ENCODE measurements at places on chromosomes 5 and 9. TPM values are rescaled to one million over a fixed set of nuclear protein-coding genes. Genes with fewer than 3 reads are reported as not detected.

ABCA1 gene
- polyA plus RNA-seq: 5.7 TPM

CCDC192 gene
- not detected for polyA plus RNA-seq

RMRP gene
- 37.3 TPM for polyA plus RNA-seq

ZNF462 gene
- 9.1 TPM for polyA plus RNA-seq

PCDHB5 gene
- polyA plus RNA-seq: 0.02 TPM

ORM2 gene
- not detected for polyA plus RNA-seq

PCDH1 gene
- 41.7 TPM for polyA plus RNA-seq

RNF183 gene
- polyA plus RNA-seq: 0.18 TPM

ELOVL7 gene
- polyA plus RNA-seq: 5.6 TPM

CETN3 gene
- polyA plus RNA-seq: 4.3 TPM

KCNN2 gene
- not detected for polyA plus RNA-seq
